CD4-positive, alpha-beta T cell treated with Interleukin-15 for 4 hours (primary cell): ENCODE measurements at places on chromosomes 12 and 14.

DNA sequence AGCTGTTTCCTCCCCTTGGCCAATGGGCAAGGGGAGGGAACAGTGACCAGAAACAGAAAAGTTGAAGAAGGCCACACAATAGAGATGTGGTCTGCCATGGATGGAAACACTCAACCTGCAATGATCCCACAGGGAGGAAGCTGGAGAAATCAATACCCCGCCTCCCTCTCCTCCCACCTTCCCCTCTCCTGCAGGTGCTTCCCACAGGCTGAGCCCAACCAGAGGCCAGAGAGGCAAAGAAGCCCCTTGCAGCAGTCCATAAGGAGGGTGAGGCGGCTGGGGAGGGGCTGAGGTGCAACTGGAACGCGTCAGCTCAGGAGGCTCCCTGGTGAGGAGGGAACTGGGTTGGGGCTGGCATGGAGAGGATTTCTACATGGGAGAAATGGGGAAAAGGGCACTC, 84.0 kb downstream of the RNF34 start:
- no peak for DNase-seq

DNA sequence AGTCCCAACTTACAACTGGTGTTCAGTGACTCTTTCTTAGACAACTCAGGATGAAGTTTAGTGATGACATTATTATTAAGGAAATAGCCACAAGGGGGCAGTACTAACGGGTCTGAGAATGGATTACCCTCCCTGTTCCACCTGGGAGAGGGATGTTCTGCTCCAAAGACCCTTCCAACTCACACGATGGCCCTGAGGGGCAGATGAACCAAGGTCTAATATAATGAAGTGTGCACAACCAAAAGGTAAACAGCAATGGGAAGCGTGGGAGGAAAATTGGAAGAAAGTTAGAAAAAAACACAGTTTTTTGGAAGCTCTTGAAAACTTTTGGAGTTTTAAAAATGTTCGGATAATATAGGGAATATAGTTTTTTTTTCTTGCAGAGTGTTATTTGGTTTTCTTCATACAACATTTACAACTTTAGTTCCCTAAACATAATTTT, 24.0 kb downstream of the FGF6 start:
- DNase-seq = peak; percentile 54

DNA sequence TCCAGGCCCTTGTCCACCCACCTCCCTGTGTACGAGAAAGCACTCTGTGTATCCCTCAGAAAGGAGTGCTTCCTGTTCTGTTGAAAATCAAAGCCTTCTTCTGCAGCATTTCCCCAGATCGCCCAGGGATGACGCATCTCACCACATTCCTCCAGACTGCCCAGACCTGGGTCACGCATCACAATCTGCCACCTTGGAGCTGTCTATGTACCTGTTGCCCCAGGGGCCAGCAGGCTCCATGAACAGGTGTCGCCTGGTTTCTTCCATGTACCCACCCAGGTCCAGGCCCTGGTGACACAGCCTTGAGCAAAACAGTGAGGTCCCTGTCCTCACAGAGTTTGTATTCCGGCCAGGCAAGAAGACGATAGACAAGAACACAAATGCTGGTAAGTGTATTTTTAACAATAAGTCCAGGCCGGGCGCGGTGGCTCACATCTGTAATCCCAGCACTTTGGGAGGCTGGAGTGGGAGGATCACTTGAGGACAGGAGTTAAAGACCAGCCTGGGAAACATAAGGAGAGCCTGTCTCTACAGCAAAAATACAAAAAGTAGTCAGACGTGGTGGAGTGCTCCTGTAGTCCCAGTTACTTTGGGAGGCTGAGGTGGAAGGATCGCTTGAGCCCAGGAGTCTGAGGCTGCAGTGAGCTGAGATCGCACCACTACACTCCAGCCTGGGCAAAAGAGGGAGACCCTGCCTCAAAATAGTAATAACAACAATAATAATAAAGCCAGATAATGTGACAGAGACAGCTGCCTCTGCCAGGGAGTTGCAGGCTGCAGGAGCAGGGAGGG, 6.8 kb upstream of the PPP1R13B start:
- no peak for DNase-seq

DNA sequence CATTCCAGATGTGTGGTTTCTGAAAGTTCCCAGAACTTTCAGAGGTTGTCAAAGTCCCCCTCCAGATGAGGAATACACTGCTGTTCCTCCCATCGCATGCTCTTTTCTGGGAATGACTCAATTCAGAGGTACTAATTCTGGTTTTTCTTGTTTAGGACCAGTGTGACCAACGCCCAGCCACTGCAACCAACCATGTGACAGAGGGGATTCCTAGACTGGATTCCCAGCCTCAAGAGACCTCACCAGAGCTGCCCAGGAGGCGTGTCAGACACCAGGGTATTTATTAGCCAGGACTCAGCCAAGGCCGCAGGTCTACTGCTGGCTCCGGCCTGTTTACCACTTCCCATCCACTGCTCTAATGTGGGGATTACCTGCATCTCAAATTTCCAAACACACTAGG, 24.2 kb downstream of the TRAFD1 start:
- no peak for DNase-seq

- no peak for DNase-seq
Measured at GRCh38 chr14:62409169-62409568, 636.1 kb downstream of the KCNH5 start.
